H1 (cell line): ENCODE measurements at places on chromosomes 1 and 21. TPM values are rescaled to one million over a fixed set of nuclear protein-coding genes. Genes with fewer than 3 reads are reported as not detected.

- peak overlapping the region; percentile 64 for H3K4me3 ChIP-seq
- H3K36me3 ChIP-seq = no peaks in the 10 kb centered on the region
- DNase-seq = no peak
- no peak overlapping the region for H3K27ac ChIP-seq
Measured at GRCh38 chr1:21814981-21815582, 3.0 kb downstream of the LDLRAD2 start.

The TACSTD2 gene
- 0.85 and 1.3 TPM in 2 replicates for polyA plus RNA-seq

DNA sequence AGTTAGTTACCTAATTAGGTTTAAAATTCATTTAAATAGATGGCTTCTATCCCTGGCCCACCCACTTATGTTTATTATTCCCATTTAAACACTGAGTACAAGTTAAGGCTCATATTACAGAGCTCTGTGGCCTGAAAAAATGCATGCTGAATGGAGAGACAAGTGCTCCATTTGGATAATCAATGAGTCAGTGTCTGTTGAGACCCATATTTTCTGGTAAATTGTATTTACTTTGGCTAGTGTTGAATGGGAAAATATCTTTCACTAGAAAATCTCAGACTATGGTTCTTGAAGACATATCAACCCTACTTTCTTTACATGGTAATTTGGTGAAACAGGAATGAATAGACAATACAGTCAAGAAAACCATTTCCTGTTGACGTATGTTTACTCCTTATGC, 356.0 kb downstream of the S1PR1 start:
- no peaks in the 10 kb centered on the region for H3K27me3 ChIP-seq
- H3K4me3 ChIP-seq = no peak overlapping the region
- no peaks in the 10 kb centered on the region for H3K4me1 ChIP-seq
- no peak overlapping the region for H3K27ac ChIP-seq
- DNase-seq = no peak
- no peaks in the 10 kb centered on the region for H3K36me3 ChIP-seq

DNA sequence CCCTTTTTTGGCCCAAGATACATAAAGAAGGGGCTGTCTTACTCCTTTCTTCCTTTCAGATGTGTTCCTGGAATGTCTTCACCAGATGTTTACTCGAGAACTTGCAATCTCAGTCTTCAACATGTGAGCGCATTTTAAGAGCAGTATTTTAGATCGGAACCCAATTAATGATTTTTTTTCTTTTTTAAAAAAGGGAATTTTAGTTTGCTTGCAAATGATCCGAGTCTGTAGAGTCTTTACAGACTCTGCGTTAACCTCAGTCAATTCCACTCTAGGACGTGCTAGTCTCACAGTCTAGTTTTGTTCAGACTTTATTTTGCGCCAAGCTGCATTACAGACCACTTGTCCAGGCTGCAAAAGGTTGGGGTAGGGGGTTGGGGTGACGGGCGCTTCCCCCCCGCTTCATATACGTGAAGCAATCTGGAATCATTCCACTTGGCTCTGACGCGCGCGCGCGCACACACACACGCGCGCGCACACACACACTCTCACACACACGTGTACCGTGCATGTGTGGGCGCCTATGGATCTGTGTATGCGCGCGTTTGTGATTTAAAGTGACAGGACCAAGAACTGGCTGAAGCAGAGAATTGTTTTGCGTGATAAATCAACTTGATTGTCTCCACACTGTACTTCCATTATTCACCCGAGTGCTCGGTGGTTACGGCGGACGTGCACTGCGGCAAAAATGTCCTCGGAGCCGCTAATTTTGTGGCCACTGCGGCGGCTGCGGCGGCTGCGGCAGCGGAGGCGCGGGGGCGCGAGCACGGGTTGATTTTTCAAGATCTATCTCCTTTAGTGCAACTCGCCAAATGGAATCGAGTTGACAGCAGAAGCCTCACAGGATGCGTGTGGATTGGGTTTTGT, 25.6 kb upstream of the NFIA start:
- H3K27me3 ChIP-seq = peaks cover 54% of the 10 kb centered on the region
- H3K4me1 ChIP-seq = peaks cover 18% of the 10 kb centered on the region
- peaks cover 2% of the 10 kb centered on the region; the same call in 1 of the 2 replicates for H3K36me3 ChIP-seq
- no peak overlapping the region for H3K27ac ChIP-seq
- no peak for DNase-seq

GRCh38 chr1:39337067-39337466, 132.6 kb downstream of the MACF1 start:
- no peak overlapping the region for H3K4me3 ChIP-seq
- no peaks in the 10 kb centered on the region for H3K4me1 ChIP-seq
- DNase-seq = no peak
- no peaks in the 10 kb centered on the region for H3K27me3 ChIP-seq
- peaks cover 40% of the 10 kb centered on the region for H3K36me3 ChIP-seq

GRCh38 chr1:190328361-190328760, 149.3 kb downstream of the BRINP3 start:
- H3K4me3 ChIP-seq = no peak overlapping the region
- H3K36me3 ChIP-seq = no peaks in the 10 kb centered on the region
- no peak overlapping the region for H3K27ac ChIP-seq
- DNase-seq = no peak
- H3K4me1 ChIP-seq = no peaks in the 10 kb centered on the region
- H3K27me3 ChIP-seq = no peaks in the 10 kb centered on the region

The GBP5 gene
- polyA plus RNA-seq = not detected in 2 replicates

The ADORA3 gene
- 0.03 TPM in 1 of 2 replicates, not detected in the other for polyA plus RNA-seq

GRCh38 chr1:201511396-201511940, 4.5 kb upstream of the CSRP1 start:
- H3K4me3 ChIP-seq = no peak overlapping the region
- H3K4me1 ChIP-seq = peaks cover 6% of the 10 kb centered on the region
- H3K27me3 ChIP-seq = peaks cover 24% of the 10 kb centered on the region
- no peak overlapping the region for H3K27ac ChIP-seq

The ANGPTL3 gene
- polyA plus RNA-seq = not detected in 2 replicates

GRCh38 chr1:97621955-97622354, 298.9 kb downstream of the DPYD start:
- no peak for DNase-seq
- H3K36me3 ChIP-seq = no peaks in the 10 kb centered on the region
- H3K4me3 ChIP-seq = no peak overlapping the region
- H3K27me3 ChIP-seq = no peaks in the 10 kb centered on the region

DNA sequence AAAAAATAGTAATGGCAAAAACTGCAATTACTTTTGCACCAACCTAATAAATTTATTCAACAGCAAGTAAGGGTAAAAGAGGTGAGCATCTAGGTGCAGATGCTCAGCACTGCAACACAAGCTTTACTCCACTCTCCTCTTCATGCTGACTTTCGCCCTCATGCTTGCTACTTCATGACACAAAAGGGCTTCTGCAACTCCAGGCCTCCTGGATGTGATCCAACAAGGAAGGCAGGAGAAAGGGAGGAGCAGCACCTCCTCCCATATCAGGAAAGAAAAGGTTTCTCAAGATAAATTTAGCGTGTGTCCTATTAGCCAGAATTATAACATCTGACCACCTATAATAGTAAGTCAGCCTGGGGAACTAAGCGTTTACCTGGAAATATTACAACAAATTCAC, 11.6 kb downstream of the SYF2 start:
- DNase-seq = no peak
- no peaks in the 10 kb centered on the region for H3K27me3 ChIP-seq
- H3K36me3 ChIP-seq = peaks cover 12% of the 10 kb centered on the region
- H3K4me1 ChIP-seq = no peaks in the 10 kb centered on the region

DNA sequence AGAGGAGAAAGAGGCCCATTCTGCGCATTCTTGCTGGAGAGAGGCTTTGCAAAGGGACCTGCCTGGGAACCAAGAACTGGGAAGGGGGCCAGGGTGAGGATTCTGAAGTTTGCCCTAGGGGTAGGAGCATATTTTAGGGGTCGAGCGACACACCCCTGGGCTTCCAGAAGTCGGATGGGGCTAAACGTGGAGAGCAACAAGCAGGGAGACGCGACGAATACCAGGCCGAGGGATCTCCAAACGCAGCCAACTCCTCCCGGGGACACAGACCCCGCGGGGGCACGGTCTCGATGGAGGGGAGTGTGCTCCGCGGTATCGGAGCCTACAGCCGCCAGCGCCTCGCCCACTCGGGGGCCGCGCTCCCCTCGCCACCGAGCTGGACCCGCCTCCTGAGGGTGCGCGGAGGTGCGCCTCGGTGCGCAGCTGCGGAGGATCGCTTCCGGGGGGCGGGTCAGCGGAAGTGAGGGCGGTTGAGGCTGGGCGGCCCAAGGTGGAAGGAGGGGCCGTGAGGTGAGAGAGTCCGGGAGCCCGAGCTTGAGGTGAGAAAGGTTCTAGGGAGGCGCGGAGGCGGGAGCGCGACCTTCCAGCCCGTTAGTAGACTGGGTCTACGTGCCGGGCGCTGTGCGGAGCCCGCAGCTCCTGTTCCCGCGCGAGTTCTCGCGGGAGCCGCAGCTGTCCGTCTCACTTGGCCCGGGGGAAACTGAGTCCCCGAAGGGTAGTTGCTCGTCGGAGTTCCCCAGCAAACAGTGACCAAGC, at the start of gene MTFR1L:
MTFR1L (plus strand) TSS at position 464 of the 756 bp plus-strand sequence. CDS start 3,151 bp downstream, outside the sequence.
- DNase-seq = no peak
- H3K4me3 ChIP-seq = peak within 1 kb of the TSS; percentile 80
- peaks cover 6% of the 10 kb centered on the region for H3K27me3 ChIP-seq
- H3K27ac ChIP-seq = peak within 1 kb of the TSS; percentile 31; the same call in 1 of the 2 replicates
- peaks cover 25% of the 10 kb centered on the region for H3K4me1 ChIP-seq
- no peaks in the 10 kb centered on the region for H3K36me3 ChIP-seq

The ADAMTS5 gene
- polyA plus RNA-seq = 0.14 and 0.20 TPM in 2 replicates

The C1orf210 gene
- polyA plus RNA-seq = 27.9 and 29.9 TPM in 2 replicates

- H3K4me3 ChIP-seq = no peak overlapping the region
- H3K27me3 ChIP-seq = no peaks in the 10 kb centered on the region
- H3K4me1 ChIP-seq = no peaks in the 10 kb centered on the region
- H3K36me3 ChIP-seq = no peaks in the 10 kb centered on the region
Measured at GRCh38 chr1:241213139-241213538, 143.9 kb downstream of the RGS7 start.

The CLIC6 gene
- 0.30 and 0.42 TPM in 2 replicates for polyA plus RNA-seq

DNA sequence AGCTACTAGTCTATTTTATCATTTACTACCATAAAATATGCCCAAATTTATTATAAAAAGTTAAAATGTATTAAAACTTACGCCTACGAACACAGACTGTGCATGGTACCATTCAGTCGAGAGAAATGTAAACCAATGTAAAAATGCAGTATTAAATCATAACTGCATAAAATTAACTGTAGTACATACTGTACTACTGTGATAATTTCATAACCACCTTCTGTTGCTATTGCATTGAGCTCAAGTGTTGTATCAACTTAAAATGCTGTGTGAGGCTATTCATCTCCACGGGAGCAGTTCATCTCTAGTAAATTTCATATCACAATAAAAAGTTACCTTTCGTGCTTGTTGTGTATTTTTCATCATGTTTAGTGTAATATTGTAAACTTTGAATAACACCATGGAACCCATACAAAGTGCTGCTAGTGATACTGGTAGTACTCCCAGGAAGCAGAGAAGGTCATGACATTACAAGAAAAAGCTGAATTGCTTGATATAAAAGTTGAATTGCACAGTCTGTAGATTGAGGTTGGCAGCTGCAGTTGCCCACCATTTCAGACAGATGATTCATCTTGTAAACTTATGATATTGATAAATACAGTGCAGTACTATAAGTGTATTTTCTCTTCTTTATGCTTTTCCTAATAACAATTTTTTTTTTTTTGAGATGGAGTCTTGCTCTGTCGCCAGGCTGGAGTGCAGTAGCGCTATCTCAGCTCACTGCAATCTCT, 19.0 kb upstream of the CENPF start:
- H3K4me3 ChIP-seq = no peak overlapping the region
- no peaks in the 10 kb centered on the region for H3K27me3 ChIP-seq
- DNase-seq = no peak
- no peak overlapping the region for H3K27ac ChIP-seq
- peaks cover 3% of the 10 kb centered on the region for H3K4me1 ChIP-seq

The CNR2 gene
- not detected in 2 replicates for polyA plus RNA-seq

- H3K27ac ChIP-seq = no peak overlapping the region
- no peaks in the 10 kb centered on the region for H3K27me3 ChIP-seq
- H3K36me3 ChIP-seq = no peaks in the 10 kb centered on the region
- peaks cover 5% of the 10 kb centered on the region; the same call in 1 of the 2 replicates for H3K4me1 ChIP-seq
- no peak overlapping the region for H3K4me3 ChIP-seq
Measured at GRCh38 chr1:232452117-232452516, 177.8 kb downstream of the SIPA1L2 start.

- H3K36me3 ChIP-seq = no peaks in the 10 kb centered on the region; the same call in 1 of the 2 replicates
- H3K27me3 ChIP-seq = no peaks in the 10 kb centered on the region
- no peak for DNase-seq
- H3K4me3 ChIP-seq = no peak overlapping the region
- no peak overlapping the region for H3K27ac ChIP-seq
- no peaks in the 10 kb centered on the region for H3K4me1 ChIP-seq
Measured at GRCh38 chr1:60279798-60280197, 206.2 kb upstream of the C1orf87 start.

DNA sequence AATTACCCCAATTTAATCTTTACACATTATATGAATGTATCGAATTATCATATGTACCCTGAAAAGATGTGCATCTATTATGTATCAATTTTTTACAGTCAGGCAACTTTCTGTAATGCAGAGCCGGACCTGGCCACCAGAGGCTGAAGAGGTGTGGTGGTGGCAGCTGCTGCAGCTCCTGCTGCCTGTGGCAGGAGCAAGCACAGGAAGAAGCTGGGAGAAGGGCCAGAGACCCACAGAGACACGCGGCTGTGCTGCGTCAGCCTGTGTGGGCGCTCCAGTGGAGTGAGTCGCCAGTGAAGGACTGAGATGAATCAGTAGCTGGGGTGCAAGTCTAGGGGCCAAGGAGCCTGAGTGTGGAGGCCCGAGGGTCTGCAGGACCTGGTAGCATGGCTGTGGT, 74.3 kb upstream of the COG2 start:
- H3K4me3 ChIP-seq = no peak overlapping the region
- no peaks in the 10 kb centered on the region; the same call in none of the 2 replicates for H3K4me1 ChIP-seq
- no peaks in the 10 kb centered on the region for H3K36me3 ChIP-seq
- DNase-seq = peak; percentile 46
- H3K27ac ChIP-seq = no peak overlapping the region
- no peaks in the 10 kb centered on the region for H3K27me3 ChIP-seq

GRCh38 chr1:30912913-30913652, 4.5 kb upstream of the SDC3 start:
- H3K27ac ChIP-seq = no peak overlapping the region
- 0 out of 2 replicates have a peak, but pooled peaks cover 2% of the 10 kb centered on the region for H3K27me3 ChIP-seq
- DNase-seq = no peak
- H3K36me3 ChIP-seq = no peaks in the 10 kb centered on the region
- no peaks in the 10 kb centered on the region for H3K4me1 ChIP-seq

The TPTE gene
- not detected in 2 replicates for polyA plus RNA-seq

The RPF1 gene
- polyA plus RNA-seq = 10.4 and 18.7 TPM in 2 replicates

DNA sequence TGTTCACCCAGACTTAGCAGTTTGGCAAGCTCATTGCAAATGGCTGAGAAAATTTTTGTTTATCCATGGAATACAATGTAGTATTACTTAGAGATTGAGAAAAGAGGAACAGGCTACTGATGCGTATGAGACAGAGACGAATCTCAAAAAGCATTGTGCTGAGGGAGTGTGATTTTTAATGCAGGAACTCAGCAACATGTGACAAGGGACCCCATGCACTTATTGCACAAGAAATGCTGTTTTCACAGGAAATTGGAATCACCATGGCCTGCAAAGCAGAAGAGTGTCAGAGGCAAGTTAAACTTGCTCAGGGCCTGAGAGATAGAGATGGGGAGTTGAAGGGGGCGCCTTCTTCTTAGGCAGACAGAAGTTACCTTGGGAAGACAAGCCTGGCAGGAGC, 32.6 kb upstream of the TLR5 start:
- H3K4me3 ChIP-seq = no peak overlapping the region
- no peak overlapping the region for H3K27ac ChIP-seq
- no peaks in the 10 kb centered on the region for H3K4me1 ChIP-seq
- no peaks in the 10 kb centered on the region for H3K27me3 ChIP-seq
